ENCODE measurements at places on chromosomes 6 and 20.
A peak's percentile ranks its signal among the peaks of the same experiment; 100 is the strongest.

DNA sequence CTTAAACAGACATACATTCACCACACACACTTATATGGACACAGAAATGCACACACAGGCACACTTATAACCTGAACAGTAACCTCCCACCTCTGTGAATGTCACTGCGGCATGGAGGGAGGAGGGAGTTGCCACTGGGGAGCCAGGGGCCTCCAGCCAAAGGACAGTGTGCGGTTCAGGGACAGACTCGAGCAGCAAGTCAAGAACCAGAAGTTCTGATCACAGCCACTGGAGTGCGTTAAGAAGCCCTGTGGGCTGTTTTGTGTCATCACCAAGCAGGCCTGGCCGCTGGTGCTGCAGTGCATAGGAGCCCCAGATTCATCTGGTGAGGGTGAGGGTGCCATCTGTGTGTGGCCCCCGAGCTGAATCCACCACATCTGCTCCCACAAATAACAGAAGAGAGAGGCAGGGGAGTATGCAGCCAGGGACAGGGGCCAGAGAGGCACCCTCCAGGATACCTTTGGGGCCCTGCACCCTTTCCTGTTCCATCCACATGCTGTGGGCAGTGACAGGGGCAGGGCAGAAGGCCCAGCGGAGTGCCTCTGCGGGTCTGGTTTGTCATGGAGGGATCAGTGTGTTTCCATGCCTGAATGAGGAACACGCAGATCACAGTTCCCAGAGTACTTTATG is 20.3 kb downstream of the SYNDIG1 start:
- no peak for DNase-seq

GRCh38 chr6:105988321-105988720 is 97.8 kb upstream of the PRDM1 start:
- DNase-seq, result no peak

DNA sequence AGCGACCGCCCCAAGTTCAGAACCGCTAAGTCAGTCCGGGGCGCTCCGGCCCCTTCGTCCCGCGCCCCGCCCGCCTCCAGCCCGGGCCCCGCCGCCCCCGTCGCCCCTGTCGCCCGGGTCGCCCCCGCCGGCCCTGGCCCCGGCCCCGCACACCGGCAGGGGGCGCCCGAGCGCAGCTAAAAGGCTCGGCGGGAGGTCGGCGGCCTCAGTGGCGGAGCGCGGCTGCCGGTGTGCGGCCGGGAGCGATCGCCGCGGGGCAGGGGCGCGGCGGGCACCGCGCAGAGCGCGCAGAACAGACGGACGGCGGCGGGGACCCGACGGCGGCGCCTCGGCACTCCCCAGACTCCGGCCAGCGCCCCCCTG is at the start of gene FNDC1:
FNDC1 (plus strand) TSS at position 208 of the 363 bp plus-strand sequence. CDS start 197 bp downstream, outside the sequence.
- peak; percentile 52 for DNase-seq

DNA sequence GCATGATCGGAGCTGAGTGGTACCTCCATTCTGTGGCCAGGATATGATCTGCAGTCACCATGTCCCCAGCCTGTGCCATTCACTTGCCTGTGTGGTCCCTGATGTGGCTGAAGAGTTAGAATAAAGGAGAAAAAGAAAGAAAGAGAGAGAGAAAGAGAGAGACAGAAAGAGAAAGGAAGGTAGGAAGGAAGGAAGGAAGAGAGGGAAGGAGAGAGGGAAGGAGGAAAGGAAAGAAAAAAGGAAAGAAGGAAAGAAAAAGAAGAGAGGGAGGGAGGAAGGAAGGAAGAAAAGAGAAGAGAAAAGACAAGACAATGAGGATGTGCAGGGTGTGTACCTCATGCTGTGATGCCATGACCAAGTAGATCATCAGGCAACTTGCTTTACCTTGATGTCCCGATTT is 22.1 kb downstream of the ARMC2 start:
- no peak for DNase-seq

- no peak for DNase-seq
Observed at GRCh38 chr6:7267466-7268091, 45.4 kb downstream of the SSR1 start.

GRCh38 chr6:75106426-75106825 is 99.4 kb downstream of the COL12A1 start:
- no peak for DNase-seq

GRCh38 chr20:45951925-45952834 is 17.7 kb downstream of the PCIF1 start:
- DNase-seq, result no peak

- no peak for DNase-seq
Observed at GRCh38 chr6:100518588-100518987, 53.9 kb upstream of the SIM1 start.

- DNase-seq, result no peak
Observed at GRCh38 chr6:33694977-33695376, 16.5 kb downstream of the UQCC2 start.

GRCh38 chr6:14088600-14089192 is 28.9 kb upstream of the CD83 start:
- DNase-seq, result no peak

DNA sequence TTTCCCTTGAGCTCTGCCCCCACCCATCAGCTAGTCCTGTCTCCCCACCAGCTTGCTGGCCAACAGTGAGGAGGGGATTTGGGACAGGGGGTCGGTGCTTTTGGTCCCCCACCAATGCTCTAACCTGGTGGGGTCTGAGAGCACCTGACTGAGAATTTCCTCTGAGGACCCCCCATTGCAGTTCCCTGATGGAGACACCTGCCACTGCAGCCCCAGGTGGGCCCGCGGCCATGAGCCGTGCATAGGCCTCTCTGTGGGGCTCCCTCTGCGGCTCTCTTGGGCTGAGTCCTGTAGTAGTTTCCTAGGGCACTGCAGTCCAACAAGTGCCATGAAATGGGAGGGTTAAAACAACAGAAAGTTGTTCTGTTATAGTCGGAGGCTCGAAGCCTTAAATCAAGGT is 172.2 kb upstream of the SNX9 start:
- DNase-seq, result no peak

DNA sequence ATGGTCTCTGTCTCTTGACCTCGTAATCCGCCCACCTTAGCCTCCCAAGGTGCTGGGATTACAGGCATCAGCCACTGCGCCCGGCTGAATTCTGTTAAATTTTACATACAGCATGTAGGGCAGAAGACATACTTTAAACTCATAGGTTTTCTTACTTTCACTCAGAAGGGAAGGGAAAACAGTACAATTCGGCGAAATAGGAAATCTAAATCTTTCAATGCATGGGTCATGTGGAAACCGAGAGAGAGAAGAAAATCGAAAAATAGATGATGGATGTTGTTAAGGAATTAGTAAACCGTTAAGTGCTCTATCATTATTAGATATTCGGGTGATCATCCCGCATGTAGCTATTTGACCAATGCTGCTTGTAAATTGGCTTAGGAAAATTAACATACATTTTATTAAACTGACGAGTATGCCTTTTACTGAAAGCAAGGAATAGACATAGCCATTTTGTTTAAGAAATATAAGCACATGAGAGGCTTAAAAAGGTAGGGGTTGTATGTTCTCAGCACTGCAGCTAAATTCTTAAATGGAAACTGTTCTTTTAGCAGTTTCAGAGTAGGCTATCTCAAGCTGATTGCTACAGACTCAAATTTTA is 164.7 kb upstream of the AGPAT4 start:
- no peak for DNase-seq

DNA sequence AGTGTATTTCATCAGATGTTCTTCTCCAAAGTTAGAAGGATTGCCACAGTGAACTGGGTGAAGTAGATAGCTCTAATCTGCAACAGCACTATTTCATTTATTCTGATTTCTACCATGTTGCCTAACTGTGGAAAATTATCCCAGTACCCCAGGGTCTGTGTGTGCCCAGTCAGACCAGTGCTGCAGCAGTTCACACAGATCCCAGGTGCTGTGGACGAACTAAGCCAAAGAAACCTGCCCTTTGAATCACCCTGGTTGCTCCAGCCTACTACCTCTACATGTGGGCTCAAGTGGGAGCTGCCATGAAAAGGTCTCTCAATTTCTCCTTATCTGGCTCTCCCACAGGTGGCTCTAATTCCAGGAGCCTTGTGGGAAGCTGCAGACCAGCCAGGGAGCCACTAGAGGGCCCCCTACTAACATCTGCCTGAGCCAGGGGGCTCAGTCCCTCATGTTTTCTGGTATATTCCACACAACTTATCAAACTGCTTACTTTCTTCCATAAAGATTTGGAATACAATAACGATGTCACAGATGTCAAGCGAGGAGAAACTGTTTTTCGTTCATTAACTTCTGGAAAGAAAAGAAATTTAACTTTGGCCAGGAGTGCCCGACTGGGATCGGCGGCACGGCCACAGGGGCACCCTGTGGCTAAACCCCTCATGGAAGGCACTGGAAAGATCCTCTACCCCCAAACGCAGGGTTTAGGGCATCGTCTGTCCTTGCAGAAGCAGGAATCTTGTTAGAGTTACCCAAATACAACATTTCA is 31.6 kb upstream of the LY86 start:
- DNase-seq, result no peak

- no peak for DNase-seq
Observed at GRCh38 chr20:9485614-9486340, 28.6 kb upstream of the LAMP5 start.

- DNase-seq, result peak; percentile 45
Observed at GRCh38 chr6:113632220-113632864, 224.8 kb upstream of the MARCKS start.

DNA sequence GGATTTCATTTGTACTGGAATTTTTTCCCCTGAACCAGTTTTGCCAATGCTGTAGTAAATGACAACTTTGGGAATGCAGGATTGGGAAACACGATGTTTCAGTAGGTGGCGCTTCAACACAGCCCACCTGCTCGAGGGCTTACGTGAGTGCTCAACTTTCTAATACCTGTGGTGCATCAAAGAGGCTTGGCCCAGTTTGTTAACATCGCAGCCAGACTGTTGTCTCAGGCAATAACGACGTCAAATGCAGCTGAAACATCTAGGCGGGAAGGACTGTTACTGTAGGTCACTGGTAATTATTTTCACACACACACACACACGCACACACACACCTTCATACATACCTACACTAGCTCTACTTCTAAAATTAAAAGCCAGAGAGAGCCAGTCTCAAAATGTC is 815.5 kb upstream of the SLC35B3 start:
- no peak for DNase-seq

GRCh38 chr6:156776470-156776839 is 723 bp upstream of the ARID1B start:
- DNase-seq, result no peak

GRCh38 chr6:148577687-148578488 is 168.9 kb upstream of the UST start:
- DNase-seq, result no peak

DNA sequence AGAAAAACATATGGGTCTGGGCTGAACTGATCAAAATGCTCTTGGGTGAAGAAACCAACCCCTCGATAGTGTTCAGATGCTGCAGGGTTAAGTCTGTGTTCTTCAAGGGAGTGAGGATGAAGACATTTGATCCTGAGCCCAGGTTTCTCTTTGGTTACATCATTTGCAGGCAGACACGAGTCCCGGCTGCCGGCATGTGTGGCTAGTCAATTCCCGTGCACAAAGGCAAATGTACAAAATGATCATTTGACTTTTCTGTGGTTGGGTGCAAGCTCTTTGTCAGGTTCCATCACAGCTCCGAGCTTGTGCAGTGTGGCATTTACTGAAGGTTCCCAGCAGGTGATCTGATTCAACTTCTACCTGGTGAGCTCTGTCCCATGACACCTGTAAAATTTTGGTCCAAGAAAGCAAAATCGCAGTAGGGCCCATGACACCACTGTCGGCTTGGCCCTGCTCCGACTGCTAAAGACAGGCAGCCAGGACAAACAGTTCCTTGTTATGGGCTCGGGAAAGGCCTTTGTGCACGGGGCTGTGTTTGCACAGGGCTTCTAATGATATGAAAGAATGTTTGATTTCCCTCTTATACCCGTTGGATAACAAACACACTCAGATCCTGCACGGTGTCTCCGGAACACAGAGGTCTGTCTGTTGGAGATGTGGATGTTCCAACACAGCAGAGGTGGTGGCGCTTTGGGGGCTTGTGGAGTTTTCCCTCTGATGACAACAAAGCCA is 46.9 kb downstream of the GJA10 start:
- no peak for DNase-seq

DNA sequence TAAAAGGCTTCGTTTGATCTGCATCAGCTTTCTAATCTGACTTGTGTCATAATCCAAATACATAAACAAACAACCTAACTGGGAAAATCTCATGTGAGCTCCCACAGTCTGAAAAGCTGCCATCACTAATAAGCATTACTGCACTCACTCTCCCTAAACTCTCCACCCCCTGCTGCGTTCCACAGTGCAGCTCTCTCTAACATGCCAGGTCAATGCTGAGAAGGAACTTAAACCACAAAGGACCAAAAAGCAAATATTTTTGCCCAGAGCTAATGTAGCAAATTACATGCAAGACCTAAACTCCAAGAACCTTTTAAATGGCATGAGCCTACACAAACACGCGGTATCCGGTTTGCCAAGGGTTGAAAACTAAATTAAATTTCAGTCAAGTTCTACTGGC is 542.3 kb upstream of the JARID2 start:
- no peak for DNase-seq

DNA sequence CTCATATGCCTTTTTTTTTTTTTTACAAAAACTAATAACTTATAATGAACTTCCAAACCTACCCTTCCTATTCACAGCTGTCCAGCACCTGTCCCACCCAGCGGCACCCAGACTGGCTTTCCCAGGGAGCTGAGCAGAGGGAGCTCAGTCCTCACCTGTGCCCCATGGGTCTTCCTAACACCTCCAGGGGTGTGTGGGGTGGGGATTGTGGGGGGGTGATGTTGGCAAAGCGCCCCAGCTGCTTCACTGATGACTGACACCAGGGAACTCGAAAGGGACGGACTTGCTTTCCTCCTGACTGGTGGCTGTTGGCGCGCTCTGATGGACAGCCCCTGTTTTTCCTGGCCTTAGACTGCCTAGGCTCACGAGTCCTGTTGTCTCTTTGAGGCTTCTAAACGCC is 14.2 kb upstream of the SYNJ2 start:
- DNase-seq, result no peak

DNA sequence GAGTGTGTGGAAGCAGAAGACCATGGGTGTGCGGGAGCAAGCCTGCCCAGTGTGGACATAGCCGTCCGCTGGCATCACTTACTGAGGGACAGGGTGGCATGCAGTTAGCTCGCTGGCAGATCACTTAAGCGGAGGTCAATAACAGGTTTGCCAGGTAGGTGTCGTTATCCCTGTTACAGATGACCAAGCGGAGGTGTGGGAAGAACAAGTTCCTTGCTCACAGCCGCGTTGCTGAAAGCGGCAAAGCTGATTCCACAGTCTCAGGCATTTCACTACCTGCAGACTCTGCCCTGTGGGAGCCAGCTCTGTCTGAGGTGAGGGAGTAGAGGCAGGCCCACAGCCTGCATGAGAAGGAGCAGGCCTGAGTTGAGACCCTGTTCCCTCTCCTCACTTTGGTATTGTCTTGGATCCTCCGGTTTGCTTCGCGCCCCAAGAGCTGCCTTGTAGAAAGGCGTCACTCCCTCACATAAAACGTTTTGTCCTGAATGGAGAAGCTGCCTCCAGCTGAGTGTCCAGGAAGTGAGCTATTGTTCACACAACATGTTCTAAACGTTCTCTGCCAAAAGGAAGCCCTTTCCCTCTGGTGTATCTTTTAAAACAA is 96.9 kb downstream of the TCP11 start:
- DNase-seq, result no peak
